Adipocyte (in vitro differentiated cells): ENCODE measurements at places on chromosomes 1 and 21.

GRCh38 chr1:12229835-12230548 lies at the start of gene VPS13D:
Gene VPS13D, plus strand, starts transcription at chr1:12230030. Its CDS starts 4,237 bp downstream, at chr1:12234267.
- DNase-seq = peak; percentile 96

GRCh38 chr1:44812822-44813543 lies 4.7 kb downstream of the BTBD19 start:
- no peak for DNase-seq

DNA sequence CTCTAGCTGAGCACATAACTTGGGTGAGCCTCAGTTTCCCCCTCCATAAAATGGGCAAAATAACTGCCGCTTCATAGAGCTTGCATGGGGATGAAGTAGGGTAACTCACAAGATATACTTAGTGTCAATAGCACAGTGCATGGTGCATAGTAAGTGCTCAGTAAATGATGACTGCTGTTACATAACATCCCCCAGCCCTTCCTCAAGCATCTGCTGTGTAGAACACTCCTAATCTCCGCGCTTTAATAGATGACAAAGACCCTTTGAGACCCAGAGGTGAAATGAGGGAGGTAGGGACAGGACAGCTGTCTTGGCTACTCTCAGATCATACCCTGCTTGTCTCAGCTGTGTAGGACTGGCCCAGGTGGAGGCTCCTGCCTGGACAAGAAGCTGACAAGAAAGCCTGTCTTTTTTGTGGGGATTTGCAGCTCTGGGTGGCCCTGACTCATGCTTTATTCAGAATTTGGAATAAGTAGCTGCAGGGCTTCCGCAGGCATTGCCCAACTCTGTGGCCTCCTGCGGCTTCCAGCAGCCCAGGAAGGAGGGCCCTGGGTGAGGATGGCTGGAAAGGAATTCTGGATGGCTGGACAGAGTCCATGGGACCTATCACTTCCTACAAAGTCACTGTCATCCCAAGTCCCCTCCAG lies 20.7 kb upstream of the PADI4 start:
- peak; percentile 74 for DNase-seq

- DNase-seq = peak; percentile 63
Measured at GRCh38 chr1:59062743-59063142, 234.2 kb upstream of the FGGY start.

DNA sequence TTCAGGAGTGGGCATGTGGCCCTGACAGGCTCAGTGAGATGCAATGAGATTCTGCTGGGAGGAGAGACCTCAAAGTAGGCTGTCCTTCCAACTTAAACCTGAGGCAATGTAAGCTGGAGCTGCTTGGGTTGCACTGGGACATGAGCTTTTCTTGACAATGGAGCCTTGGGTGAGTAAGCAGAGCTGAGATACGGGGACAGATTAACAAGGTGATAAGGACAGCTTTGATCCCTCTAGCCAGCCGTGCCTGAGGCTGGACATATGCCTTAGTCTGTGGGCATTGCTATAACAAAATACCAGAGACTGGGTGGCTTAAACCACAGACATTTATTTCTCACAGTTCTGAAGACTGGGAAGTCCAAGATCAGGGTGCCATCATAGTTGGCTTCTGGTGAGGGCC lies 18.3 kb upstream of the NGF start:
- DNase-seq = no peak

DNA sequence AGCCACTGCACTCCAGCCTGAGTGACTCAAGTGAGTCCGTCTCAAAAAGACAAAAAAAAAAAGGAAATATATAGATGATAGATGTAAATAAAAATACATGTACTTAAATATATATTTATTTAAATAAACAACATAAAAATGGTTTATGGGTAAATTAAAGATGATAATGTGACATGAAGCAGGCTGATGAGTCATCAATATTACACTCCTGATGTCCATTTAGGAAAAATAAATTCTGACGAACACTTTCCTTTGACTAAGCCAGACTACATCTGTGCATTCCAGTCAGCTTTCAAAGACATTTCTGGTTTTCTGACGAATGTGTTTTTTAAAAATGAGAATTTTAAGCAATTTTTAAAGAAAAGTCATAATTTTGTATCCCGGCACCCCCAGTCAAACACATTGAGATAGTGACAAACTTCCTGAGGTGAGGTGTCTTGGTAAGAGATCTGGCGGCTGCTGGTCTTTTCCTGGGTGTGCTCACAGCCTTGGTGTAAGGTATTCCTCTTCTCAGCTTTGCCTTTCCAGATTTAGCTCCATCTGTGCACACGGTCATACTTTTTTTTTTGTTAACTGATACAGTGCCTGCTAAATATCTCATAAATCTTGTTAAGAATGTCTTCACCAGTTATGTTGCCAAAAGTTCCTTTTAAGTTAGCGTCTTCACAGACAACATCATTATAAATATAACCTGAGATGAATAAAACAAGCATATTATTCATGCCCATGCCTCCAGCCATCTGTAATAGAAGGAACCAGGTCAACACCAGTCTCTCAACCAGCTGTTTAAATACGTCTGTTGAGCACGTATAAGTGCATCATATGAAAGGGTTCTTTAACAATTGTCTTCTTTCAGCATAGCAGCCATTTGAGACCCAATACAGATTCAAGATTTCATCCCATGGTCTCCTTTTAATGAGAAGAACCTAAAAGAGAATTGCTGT lies 214.5 kb upstream of the PLD5 start:
- no peak for DNase-seq

DNA sequence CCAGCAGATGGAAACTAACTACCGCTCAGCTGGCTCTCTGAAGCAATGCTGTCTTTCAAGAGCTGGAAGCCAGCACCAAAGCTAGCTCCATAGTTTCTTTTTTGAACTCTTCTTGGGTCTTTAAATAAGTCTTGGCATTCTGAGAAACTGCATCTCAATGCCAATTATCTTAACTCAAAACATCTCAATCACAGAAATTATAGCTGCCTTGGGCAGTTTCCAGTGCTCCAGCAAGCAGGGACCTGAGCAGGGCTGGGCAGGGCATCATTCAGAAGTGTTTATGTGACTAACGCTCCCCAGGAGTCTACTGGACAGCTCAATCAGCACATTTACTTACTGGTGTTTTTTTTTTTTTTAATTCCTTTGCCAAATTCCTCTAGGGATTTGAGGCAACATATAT lies 18.3 kb upstream of the PADI4 start:
- DNase-seq = peak; percentile 28

- no peak for DNase-seq
Measured at GRCh38 chr1:168947041-168947440, 159.4 kb upstream of the ATP1B1 start.

- peak; percentile 95 for DNase-seq
Measured at GRCh38 chr1:207823880-207824566, 72.2 kb downstream of the CD46 start.

GRCh38 chr1:119968068-119968492 lies 71.8 kb upstream of the ADAM30 start:
- DNase-seq = peak; percentile 44

- no peak for DNase-seq
Measured at GRCh38 chr1:150596976-150597375, 17.6 kb upstream of the MCL1 start.

DNA sequence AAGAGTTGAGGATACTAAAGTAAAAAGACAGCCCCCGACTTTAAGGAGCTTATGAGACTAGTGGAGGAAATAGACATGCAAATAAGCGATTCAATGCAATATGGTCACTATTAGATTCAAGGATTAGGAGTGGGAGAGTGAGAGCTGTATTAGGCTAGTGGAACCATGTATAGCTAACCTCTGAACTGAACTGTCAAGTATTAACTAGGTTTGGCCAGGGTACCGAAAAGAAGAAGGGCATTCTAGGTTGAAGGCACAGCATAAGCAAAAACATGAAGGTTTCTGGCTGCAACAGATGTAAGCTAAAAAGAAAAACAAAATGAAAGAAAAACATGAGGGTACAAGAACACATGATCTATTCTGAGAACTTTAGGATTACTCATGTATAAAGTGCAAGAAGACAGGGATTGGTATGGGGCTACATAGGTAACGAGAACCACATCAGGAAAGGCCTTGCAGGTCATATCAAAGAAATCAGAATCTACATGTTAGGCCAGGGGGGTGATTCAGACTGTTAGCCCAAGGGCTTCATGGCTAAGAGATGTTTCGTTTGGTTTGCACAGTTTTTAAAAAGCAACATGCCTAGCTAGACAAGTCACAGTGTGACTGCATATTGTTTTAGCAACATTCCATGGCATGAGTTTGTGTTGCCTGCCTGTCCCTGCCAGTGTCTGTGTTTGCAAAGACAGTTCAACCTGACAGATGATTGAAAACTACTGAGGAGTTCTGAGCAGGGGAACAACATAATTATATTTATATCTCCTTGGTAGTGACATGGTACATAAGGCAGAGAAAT lies 54.4 kb upstream of the HAO2 start:
- DNase-seq = no peak

- DNase-seq = no peak
Measured at GRCh38 chr1:214272964-214273533, 7.9 kb upstream of the SMYD2 start.

DNA sequence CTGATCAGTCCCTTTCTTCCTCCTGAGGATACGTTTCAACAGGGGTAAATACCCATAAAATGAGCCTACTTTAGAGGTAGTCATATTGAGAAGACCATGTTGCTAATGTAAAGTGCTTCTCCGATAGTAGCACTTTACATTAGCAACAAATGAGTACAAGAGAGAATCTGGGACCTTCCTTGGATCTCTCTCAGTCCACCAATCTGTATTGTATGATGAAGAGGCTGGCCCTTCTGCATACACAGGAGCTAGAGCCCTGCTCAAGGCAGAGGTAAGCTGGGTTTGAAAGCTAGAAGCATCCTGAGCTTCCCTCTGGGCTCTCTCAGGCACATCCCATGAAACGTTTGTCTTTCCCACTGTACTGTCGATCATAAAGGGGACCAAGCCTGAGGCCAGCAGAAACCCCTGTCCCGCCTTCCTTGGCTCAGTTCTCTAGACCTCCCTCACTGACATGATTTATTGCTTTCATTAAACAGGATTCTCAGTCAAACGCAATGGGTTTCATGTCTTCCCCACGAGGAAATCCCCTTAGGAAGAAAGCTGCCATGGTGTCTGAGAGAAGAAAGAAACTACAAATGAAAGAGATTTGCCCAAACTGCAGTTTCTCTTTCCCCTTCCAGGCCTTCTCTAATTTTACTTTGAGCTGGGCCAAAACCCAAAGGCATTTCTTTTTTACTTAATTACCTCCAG lies 62.8 kb upstream of the BCAR3 start:
- DNase-seq = no peak

GRCh38 chr1:182143154-182143657 lies 81.7 kb upstream of the ZNF648 start:
- peak; percentile 97 for DNase-seq

DNA sequence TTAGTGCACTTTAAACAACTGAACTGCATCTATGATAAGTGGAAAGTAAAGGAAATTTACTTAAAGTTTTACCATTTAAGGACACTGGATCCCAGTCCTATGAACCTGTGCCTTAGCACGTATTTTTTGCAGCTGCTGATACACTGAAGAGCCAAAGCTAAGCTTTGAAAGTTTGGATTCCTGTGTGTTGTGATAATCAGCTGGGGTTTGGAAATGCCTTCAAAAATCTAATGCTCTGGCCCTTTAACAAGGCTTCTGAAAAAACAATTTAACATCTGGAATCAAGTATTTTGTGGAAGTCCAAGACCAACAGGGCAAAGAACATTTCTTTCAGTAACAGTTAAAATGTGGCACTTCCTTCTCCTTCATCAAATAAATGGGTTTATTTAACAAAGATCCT lies 51.8 kb downstream of the DDAH1 start:
- DNase-seq = peak; percentile 76

DNA sequence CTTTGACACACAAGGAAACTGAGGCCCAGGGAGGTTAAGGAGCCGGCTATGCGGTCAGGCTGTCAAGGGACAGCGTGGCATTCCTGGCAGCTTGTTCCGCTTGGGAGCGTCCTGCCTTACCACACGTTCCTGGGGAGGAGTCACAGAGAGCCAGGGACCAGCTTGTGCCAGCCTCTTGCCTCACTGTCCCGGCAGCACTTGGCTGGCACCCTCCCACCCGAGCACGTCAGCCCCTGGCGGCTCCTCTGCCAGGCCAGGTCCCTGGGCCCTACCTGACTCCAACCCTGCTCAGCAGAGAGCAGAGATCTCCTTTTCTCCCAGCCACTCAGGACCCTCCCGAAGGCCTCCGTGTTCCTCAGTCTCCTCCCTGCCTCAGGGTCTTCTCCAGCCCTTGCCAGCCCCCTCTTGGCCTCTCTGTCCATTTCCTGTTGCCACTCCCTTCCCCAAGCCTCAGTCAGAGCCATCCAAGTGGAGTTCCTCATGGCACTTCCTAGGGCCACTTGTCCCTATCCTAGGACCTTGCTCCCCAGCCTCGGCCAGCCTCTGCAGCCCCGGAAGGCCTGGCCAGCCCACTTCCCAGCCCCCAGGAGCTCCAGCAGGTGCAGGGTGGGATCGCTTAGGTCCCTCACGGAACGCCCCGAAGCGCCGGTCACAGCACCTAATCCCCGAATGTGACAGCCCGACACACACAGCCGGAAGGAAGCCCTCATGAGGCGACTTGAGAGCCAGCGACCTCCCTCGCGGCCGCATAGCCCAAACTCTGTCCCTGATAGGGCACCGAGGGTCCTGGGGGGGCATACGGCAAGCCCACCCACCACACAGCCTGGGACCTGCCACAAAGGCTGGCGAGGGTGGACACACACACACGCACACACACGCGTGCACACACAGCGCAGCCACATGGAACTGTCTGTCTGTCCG lies 130.3 kb downstream of the CASZ1 start:
- no peak for DNase-seq

DNA sequence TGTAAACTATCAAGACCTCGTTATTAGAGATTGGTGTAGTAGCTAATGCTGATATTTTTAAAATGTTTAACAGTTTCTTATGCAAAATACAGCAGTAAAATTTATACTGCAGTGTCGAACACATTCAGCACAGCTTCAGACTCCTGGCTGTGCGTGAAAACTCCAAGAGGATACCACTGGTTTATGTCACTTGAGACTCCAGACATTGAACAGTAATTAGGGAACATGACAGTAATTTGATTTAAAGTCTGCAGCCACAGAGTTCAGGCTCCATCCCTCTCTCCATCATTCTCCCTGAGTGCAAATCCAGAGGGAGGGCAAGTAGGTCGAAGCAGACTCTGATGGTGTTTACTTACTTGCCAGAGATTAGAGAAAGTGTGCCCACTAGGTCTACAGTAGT lies 94.2 kb downstream of the AK5 start:
- DNase-seq = no peak

DNA sequence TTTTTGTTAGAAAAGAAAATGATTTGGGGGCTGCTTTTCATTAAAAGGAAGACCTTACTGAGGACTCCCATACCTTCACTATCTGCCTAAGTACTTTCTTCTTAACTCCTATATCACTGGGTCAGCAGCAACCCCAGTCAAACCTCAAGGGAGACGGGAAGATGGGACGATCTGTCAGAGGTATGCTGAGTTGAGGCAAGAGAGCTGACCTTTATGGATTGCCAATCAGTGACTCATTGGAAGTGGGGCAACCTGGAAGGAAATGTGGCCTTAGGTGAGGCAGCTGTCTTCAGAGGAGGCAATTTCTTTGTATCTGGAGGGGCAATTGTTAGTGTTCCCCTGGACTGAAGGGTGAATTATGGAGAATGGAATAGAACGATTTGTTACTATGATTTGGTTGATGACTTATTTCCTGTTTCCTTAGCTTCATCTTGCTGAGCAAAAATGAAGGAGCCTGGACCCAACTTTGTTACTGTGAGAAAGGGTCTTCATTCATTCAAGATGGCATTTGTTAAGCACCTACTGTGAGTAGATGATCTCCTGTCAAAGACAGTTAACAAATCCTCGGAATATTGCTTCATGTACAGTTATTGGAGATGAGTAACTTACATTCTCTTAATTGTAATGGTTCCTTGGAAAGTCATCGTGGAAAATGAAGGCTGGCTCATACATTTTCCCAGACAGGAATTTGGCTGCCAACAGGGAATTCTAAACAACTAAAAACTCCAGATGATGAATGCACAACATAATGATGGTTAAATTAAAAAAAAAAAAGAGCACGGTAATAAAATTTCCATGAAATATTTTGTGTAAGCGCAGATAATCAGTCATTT lies 134.7 kb upstream of the KCNJ15 start:
- DNase-seq = no peak
